ENCODE measurements at places on chromosomes 16 and 17.

- no peak for DNase-seq
These were observed 706 bp downstream of the SHISA6 start for GRCh38 chr17:11241611-11242226.

GRCh38 chr17:37608351-37609169 is 658 bp downstream of the SYNRG start:
- DNase-seq, result no peak

GRCh38 chr17:63426917-63427308 is 19.2 kb downstream of the CYB561 start:
- DNase-seq, result no peak

- DNase-seq, result peak; percentile 15
These were observed 57.8 kb upstream of the TEX2 start for GRCh38 chr17:64320613-64321553.

DNA sequence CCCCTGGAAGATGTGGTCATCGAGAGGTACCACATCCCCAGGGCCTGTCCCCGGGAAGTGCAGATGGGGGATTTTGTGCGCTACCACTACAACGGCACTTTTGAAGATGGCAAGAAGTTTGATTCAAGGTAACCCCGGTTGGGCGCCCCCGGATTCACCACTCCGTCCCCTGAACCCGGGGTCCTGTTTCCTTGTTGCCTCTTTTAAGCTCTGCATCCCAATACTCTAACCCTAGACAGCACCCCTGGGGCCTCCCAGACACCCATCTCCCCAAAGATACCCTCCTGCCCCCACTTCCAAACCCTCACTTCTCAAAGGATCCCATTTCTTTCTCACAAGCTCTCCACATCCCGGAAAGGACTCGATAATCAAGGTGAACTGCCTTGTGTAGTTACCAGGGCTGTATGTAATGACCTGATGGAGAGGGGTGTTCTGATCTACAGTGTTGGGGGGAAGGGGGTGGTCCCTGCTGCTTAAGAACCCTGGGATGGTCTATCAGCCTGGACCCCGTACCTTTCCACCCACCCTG is 412 bp downstream of the FKBP10 start:
- no peak for DNase-seq

- no peak for DNase-seq
These were observed 1.2 kb downstream of the LCAT start for GRCh38 chr16:67942510-67943255.

Data from stimulated activated CD4-positive, alpha-beta T cell treated with anti-CD3 and anti-CD28 coated beads, Interleukin-1b, Interleukin-23, amount 100 ng/mL, for 1 hour (primary cell).